ENCODE measurements at places on chromosomes 12 and 14.

GRCh38 chr12:11762723-11763326 is 113.4 kb downstream of the ETV6 start:
- DNase-seq: no peak

GRCh38 chr12:77343291-77343690 is 277.9 kb upstream of the E2F7 start:
- no peak for DNase-seq

GRCh38 chr12:99906786-99907579 is 77.8 kb downstream of the ANKS1B start:
- no peak for DNase-seq

DNA sequence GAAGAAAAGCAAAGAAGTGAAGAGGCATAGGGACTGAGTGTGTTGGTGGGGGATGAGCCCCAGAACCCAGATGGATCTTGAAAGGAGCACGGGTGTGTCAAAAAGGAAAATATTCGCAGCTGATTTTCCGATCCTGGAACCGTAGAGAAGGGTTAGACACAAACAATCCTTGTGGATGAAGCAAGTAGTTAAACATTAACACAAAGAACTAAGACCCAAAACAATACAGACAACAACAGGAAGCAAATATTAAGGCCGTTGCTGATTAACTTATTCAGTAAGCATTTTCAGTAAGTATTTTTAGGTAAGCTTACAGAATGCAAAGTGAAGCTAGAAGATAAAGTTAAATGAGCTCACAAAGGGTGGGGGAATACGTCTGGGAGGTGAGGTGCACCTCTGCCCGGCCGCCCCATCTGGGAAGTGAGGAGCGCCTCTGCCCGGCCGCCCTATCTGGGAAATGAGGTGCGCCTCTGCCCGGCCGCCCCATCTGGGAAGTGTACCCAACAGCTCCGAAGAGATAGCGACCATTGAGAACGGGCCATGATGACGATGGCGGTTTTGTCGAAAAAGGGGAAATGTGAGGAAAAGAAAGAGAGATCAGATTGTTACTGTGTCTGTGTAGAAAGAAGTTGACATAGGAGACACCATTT is 62.8 kb upstream of the PRB2 start:
- DNase-seq: no peak

- DNase-seq: no peak
Measured at GRCh38 chr14:102590667-102591099, 1.8 kb upstream of the RCOR1 start.

DNA sequence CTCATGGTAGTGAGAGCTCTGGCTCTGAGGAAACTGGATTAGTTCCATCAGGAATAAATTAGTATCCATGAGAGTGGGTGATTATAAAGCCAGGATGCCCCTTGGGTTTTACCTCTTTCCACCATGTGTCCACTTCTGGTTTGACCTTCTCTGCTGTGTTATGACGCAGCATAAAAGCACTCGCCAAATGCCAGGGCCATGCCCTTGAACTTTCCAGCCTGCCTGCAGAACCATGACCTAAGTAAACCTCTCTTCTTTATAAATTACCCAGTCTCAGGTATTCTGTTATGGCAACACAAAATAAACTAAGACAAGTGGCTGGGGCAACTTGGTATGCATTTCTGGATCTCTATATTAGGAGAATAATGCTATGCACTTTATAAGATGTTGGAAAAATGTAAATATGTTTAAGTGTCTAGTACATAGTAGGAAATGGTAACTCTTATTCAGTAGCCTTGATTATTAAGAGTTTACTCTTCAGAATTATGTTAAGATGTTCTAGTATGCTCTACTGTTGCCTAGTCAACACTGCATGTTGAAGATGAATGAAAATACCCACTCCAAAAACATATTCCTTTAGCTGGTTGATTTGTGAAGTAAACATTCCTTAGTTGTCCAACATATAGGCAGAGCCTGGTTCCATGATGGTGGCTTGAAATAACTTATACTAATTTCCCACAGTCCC is 455.6 kb upstream of the TMPO start:
- DNase-seq: no peak

- no peak for DNase-seq
Measured at GRCh38 chr12:122063694-122064024, 14.9 kb upstream of the MLXIP start.

DNA sequence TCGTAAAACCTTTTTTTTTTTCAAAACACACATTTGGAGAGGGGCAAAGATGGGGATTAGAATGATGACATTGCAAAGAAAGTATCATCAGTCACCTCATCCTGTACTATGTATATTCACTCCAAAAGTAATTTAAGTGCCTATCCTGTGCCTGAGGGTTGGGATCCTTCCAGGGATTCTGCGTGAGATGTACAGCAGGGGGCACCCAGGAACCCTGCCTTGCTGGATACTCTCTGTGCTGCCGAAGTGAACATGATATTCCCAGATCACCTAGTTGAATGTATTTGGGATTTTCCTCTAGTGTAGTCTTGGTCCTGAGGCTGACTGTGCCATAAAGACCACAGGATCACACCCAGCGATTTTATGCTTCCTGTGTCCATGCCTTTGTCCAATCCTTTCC is 372.7 kb downstream of the IPO8 start:
- DNase-seq: no peak

- DNase-seq: no peak
Measured at GRCh38 chr12:87656311-87656710, 372.9 kb downstream of the C12orf50 start.

GRCh38 chr14:71388862-71389261 is 481.6 kb downstream of the PCNX1 start:
- no peak for DNase-seq

DNA sequence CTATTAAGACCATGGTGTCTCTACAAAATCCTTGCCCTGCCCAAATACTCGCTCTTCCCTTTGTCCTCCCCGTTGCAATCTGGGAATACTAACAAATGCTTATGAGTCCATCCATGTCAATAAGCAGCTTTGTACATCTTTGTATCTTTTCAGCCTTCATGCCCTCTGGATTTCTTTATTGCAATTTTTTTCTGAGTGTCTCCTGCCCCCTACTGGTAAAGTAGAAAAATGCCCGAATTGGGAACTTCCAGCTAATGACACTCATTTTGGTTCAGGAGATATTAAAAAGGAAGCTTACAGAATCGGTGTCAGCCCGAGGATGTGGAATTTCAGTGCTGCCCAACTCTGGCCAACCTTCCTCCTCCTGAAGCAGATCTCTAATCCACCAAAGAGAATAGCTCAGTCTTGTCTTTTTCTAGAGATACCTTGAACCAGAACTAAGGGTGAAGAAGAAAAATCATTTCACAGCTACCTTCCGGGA is 46.0 kb downstream of the SH2B3 start:
- peak; percentile 64 for DNase-seq

DNA sequence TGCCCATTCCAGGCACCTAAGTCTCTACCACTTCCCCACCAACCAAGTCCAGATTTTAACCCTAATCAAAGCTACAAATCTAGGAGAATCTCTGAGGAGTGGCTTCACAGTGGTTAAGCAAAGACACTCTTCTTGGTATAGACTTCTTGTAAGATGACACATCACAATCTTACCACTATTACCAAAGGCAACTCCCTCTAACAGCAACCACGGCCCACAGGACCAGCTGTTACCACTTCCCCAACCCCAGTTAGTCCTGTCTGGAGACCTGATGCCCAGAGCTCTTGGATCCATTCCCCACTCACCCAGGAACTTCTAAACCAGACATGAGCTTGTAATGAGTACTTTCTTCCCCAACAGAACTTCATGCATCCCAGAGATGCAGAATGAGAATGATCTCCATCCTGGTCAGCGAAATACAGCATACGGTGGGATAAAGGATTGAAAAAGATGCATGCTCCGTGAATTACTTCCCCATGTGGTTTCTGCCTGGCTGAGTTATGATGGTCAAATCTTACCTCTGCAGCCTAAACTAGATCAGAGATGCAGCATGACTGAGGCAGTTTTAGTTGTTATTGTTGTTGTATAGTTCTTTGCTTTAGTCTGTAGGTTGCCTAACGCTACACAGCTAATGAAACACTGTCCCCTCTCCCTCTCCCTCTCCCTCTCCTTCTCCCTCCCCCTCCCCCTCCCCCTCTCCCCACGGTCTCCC is 87.7 kb upstream of the FOXN3 start:
- DNase-seq: peak; percentile 37

- DNase-seq: peak; percentile 42
Measured at GRCh38 chr12:89040146-89040964, 311.9 kb downstream of the DUSP6 start.

- DNase-seq: peak; percentile 31
Measured at GRCh38 chr12:26271889-26272492, 76.6 kb downstream of the SSPN start.

DNA sequence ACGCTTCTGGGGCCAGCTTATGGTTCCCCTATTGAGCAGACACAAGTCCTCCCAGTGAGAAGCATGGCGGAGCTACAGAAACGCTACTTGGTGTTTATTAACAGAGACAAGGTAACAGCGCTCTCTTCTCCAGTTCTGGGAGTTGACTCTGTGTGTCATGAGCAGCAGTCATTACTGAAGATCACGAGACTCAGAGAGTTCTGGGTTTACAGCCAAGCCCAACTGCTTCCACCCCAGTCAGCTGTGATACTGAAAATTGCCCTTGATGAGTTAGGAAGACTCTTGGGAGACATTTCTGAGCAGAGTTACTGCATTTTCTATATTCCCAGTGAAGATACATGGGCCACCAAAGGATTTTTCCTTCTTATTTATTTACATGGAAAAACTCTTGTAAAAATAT is 48.6 kb downstream of the CFAP251 start:
- no peak for DNase-seq

Measured in GM13976 (cell line).